ENCODE measurements at places on chromosomes 16 and 17.
A peak's percentile ranks its signal among the peaks of the same experiment; 100 is the strongest.

DNA sequence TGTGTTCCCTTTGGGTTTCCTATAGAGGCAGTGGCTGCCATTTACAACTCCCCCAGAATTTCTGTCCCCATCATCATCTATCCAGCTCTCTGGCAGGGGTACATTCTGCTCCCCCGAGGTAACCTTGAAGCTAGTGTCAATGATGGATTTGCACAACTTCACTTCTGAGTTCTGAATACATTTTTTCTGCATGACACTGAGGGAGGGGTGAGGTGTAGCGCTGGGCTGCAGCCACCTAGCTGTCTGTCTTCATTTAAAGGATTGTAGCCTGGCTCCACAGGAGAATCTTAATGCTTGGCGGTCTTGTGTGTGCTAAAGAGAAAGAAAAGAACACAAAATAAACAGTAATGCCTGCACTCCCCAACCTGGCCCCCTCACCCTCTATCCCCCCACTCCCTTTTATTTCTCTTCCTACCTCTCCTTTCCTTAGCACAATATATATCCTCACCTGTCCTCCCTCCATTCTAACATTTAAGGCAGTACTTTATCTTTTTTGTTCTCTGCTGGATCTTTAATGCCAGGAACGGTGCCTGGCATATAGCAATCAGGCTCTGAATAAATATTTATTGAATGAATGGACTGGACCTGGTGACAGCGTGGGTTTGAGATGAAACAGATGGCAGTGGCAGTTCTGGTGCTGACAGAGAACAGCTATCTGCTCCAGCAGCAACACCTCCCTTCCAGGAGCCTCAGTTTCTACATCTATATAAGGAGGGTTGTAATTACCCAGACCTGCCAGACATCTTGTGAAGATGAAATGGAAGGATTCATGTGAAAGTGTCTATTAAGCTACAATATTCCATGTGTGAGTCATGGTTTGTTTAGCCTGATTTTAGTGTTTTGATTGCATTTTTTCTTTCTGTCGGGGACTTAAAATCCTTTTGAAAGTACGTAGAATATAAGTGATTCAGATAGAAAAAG lies 163.5 kb upstream of the CDH11 start:
- no peak for DNase-seq

DNA sequence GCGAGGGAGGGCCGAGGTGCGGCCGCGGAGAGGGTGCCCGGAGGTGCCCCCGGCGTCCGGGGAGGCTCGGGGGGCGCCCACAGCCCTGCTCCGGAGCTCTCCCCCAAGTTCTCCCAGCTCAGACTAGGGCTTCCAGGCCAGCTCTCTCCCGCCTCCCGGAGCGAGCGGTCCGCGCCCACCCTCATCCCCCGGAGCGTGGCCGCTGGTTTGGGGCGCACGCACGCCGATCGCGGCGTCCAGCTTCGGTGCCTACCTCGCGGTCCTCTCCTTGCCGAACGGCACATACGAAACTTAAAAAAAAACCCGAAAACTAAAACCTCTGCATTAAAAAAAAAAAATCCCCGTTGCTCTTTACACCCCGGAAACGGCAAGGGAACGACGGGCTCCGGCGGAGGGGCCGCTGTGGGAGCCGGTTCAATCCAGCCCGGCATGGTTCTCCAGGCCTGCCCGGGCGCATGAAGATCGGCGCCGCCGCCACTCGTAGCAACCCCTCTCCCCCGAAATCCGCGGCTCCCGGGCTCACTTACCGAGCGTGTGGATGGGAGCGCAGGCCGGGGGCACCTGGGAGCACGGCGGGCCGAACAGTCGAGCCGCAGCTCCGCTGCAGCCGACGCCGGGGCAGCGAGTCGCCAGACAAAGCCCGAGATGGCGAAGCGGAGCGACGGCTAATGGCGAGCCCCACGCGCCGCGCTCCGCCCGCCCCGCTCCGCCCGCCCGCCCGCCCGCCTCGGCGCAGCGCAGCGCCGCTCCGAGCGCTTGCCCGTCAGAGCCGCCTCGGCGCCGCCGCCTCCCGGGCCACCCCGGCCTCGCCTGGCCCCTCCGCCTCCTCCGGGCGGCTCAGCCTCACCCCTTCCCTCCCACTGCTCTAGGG lies 973 bp upstream of the UBTF start:
- peak; percentile 38 for DNase-seq

GRCh38 chr16:8655184-8655717 lies 19.2 kb upstream of the ABAT start:
- no peak for DNase-seq

DNA sequence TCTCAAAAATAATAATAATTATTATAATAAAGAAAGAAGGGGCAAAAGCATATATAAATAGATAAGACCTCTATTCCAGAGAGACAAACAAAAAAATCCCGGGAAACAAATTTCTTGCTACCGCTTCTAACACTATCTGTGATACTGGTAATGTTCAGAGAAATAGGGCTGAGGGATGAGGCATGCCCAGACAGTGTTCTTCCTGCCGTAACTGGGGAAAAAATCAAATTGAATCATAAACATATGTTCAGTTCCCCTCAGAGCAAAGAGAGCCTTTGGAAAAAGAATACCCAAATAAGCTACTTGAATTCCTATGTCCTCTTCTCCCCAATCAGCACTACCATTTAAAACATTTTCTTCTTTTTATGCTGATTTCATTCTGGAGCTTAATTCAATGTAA lies 688.0 kb downstream of the KCNJ2 start:
- DNase-seq = no peak

DNA sequence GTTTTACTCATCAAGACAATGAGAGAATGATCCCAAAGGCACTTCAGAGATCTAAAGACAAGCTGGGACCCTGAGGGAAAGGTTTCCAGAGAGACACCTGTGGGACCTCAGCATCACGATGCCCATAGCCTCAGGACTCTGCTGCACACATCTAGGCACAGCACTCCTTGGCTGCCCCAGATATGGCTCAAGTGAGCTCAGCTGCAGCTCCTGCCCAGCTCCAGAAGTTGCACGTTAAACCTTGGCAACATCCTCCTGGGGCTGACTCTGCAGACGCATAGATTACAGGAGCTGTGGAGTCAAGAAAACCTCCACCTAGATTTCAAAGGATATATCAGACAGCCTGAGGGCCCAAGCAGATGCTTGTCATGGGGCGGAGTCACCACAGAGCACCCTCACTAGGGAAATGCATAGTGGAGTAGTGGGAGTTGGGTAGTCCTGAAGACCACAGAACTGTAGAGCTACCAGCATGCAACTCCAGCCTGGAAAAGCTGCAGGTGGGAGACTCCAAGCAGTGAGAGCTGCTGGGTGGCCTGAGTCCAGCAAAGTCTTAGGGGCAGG lies 582.0 kb downstream of the CDH11 start:
- no peak for DNase-seq

DNA sequence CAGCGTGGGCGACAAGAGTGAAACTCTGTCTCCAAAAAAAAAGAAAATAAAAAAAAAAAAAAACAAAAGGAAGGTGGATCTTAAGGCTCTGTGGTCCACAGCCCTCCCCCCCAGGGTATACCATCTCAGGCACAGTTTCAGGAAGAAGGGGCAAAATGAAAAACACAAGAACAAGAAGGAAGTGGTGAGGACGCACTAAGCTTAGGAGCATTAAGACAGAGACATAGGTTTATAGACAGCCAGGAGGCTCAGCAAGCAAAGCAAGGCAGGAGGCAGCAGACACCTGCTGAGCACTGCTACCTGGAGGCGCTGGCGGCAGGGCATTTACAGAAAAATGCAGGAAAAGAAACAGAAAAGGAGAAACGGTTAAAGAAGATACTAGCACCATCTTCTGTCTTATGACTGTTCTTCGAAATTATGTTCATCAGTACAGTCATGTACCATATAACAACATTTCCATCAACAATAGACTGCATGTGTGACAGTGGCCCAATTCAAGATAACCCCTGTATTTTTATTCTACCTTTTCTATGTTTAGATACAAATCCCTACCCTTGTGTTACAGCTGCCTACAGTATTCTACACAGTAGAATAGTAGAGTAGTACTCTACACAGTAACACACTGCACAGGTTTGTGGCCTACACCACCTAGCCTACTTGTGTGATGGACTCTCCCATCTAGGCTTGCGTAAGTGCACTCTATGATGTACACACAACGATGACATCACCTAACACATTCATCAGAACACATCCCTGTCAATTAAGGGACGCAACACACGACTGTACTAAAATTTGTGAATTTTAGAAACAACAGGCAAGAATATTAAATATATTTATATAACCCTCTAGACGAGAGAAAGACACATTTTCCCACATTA lies 62.5 kb downstream of the XPO6 start:
- no peak for DNase-seq

DNA sequence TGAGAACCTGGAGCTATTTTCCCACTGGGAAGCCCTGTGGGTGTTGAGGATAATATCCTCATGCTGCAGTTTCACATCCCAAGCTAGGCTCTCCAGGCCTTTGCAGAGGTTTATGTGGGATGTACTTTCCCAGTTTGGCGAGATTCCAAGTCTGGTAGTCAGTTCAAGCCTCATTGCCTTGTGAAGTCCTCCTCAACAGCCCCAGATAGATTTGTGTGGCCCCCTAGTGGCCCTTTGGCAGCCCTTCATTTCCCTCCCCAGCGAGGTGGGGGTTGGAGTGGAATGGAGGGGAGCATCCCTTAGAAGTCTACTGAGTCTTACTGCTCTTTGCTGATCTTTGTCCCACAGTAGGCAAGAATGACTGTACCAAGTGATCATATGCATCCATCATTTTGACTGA lies 137.9 kb downstream of the CDH11 start:
- no peak for DNase-seq

DNA sequence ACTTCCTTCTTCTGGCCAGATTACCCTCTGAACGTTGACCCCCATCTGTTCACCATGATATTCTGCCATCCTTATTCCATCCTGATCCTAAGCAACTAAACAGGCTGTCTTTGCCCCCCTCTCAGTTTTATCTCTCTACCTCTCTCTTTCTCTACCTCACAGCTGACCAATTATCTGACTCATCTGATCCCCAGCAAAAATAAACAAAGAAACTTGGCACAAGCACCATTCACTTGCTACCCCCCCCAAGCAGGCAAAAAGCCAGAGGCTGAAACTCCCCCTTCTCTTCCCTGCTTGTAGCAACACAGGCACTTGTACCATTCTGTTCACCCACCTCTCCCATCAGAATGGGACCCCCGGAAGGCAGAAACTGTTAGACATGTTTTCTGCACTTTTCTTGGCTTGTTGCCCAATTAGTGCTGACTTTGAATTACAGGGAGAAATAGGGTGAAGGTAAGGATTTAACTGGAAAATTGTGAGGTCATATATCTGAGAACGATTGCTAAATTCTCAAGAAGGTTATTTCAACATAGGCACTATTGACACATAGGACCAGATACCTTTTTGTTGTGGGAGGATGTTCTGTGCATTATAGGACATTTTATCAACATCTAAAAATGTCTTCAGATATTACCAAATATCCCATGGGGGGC lies 163.2 kb downstream of the TOX3 start:
- DNase-seq = no peak

GRCh38 chr16:733382-734207 lies 6.7 kb downstream of the HAGHL start:
- DNase-seq = no peak

DNA sequence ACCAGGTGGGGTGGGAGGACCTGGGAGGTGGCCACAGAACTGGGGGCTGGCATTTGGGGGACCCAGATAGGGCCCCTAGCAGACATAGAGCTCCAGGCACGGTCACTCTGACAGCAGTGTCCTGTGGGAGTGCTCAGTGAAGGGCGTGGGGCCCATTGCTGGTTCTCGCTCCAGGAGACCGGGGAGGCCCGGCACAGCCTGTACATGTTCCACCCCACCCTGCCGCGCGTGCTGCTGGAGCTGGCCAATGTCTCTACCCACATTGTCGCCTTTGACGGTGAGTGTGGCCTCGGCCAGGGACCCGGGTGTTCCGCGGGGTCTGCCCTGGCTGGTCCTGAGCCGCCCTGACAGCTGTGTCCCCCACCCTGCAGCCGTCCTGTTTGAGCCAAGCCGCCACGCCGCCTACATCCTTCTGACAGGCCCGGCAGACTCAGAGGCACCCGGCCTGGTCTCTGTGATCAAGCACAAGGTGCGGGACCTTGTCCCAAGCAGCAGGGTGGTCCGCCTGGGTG lies 11.2 kb downstream of the RGS11 start:
- DNase-seq = no peak

DNA sequence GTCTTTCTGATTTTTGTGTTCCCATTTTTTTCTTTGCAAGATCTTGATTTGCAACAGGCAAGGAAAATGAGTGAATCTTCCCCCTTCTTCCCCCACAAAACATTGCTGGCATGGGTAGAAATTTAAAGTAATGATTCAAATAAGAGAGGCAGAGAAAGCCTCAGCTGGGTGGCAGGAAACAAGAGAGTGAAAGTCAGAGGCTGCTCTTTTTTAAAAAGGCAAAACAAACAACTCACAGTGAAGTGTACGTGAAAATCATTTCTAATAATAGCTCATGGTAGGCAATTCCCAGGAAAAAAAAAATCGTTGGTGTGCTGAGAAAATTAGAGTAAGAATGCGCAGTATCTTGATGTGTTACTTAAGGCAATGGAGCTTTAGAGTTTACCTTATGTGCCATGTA lies 229.5 kb downstream of the FTO start:
- no peak for DNase-seq

DNA sequence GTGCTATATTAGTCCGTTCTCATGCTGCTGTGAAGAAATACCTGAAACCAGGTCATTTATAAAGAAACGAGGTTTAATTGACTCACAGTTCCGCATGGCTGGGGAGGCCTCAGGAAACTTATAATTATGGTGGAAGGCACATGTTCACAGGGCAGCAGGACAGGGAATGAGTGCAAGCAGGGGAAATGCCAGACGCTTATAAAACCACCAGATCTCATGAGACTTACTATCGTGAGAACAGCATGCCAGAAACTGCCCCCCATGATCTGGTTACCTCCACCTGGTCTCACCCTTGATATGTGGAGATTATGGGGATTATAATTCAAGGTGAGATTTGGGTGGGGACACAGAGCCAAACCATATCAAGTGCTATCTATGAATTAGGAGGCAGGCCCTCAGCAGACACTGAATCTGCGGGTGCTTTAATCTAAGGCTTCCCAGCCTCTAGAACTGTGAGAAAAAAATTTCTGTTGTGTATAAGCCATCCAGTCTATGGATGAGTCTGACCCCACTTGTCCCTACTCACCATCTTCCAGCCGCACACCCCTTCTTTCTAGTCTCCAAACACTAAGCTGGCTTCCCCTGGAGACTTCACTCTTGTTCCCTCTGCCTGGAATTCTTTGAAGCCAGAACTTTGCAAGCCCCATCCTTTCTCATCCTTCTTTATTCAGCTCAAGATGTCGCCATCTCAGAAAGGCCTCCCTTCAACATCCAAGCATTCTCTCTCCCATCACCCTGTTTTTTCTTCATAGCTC lies 772 bp upstream of the NUP93 start:
- DNase-seq = no peak

- DNase-seq = no peak
Measured at GRCh38 chr17:38921756-38922411, 3.5 kb upstream of the LASP1NB start.

DNA sequence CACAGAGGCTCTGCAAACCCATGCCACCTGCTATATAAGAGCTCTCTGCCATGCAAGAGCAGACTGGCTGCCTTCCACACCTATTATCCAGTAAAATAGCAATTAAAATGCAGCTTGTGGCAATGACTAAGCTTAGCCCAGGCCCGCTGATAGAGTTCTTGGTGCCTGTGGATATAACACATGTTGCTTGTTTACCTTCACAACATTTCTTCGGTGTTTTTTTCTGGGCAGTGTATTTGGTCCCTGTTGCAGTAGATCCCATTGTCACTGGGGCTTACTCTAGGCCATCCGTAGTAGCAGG lies 63.5 kb downstream of the SPECC1 start:
- no peak for DNase-seq

All from effector memory CD4-positive, alpha-beta T cell (primary cell).